ENCODE measurements at places on chromosomes 2 and 18.
A peak's percentile ranks its signal among the peaks of the same experiment; 100 is the strongest.

- DNase-seq, result peak; percentile 29
Observed at GRCh38 chr18:75204269-75204731, 4.6 kb downstream of the PTGR3 start.

DNA sequence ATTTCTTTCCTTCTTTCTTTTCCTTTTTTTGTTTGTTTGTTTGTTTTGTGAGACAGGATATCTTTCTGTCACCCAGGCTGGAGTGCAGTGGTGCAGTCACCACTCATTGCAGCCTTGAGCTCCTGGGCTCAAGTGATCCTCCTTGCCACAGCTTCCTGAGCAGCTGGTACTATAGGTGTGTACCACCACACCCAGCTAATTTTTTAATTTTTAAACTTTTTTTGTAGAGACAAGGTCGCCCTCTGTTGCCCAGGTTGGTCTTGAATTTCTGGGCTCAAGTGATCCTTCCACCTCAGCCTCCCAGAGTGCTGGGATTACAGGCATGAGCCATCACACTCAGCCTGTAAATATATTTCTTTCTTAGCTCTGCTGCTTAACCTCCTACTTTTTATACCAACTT, 83.4 kb upstream of the CYP20A1 start:
- no peak for DNase-seq

DNA sequence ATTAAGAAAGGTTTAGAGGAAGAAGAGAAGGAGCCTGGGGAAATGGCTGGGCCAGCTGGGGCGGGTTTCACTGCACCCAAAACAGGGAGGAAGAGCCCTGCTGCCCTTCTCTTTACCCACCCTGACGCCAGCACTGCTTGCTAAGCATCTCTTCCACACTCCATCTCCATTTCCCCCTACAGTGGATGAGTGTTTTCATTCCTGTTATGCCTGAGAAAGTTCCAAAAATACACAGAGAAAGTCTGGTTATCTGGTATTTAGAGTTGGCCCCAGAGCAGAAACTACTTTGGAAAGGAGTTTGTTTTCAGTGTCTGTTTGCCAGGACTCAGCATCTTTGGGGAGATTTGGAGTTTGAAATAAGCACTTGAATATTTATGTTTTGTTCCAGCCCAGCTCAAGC, 451.0 kb downstream of the SLC4A3 start:
- DNase-seq, result no peak

GRCh38 chr2:195697681-195698220, 40.7 kb downstream of the SLC39A10 start:
- no peak for DNase-seq

DNA sequence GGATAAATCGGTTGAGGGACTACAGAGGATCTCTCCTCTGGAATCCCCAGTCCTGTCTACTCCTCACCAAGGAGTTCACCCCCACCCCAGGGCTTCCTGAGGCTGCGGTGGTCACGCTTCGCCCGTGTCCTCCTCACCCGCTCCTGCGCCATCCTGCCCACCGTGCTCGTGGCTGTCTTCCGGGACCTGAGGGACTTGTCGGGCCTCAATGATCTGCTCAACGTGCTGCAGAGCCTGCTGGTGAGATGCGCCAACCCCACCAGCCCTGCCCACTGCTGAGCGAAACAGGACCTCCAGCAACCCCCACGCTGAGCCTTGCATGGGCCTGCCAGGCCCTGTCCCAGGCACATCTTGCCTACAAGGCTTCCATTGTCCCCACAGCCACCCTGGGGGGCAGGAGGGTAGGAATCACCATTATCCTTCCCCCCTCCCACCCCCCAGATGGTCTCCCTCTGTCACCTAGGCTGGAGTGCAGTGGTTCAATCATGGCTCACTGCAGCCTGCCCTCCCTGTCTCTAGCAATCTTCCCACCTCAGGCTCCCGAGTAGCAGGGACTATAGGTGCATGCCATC, 6.7 kb upstream of the CTDSP1 start:
- no peak for DNase-seq

DNA sequence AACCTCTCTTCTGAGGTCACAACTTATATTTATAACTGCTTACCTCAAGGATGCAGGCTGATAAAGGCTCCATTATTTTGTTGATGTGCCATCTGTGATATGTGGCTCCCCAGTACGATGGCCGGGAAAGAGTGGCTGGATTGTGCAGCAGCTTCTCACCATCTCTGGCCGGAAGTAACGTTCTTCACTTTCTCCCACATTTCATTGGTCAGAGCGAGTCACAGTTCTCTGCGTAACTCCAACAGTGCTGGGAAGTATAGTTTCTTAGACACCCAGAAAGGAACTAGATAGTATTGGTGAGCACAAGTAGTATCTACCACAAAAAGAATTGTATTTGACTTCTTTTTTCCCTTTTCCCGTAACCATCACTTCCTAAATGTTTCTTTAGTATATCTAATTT, 28.7 kb downstream of the ZSWIM2 start:
- DNase-seq, result no peak

- DNase-seq, result no peak
Observed at GRCh38 chr2:168626647-168627046, 170.6 kb downstream of the CERS6 start.

DNA sequence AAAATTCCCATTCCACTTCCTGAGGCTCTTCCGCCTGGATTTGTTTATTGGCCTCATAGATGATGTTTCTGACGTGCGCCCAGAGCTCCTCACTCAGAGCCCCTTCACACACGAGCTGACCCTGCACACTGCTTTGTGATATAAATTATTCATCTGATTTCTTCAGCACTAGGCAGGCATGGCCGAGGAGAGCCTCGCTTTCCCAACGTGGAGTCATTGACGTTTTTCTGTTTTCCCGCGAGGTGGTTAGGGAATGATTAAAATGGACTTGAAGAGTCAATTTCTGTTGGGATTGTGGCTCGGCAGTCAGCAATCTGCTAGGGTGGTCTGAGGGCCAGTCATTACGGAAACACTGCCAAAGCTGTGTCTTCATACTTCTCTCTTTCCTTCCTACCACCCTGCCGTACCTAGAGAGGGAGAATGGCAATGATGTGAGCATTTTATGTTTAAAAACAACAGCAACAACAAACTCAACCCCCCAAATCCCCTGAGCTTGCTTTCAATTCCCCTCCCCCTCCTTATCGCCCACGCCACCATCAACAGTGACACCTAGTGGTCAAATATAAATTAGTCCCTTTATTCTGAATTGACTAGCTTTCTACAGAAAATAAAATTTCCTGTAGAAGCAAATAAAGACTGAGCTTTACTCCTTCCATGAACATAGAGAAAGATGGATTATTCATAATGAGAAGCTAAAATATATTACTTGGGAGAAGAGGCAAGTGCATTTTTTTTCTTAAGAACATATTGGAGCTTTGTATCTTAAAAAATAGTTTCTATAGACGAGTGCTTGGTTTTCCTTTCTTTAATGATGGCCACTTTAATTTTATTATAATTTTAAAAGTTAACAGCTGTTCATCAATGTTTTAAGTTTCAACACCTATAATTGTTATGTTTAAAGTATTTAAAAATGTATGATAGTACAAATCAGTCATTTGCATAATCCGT, 285.1 kb downstream of the MTX2 start:
- peak; percentile 74 for DNase-seq

DNA sequence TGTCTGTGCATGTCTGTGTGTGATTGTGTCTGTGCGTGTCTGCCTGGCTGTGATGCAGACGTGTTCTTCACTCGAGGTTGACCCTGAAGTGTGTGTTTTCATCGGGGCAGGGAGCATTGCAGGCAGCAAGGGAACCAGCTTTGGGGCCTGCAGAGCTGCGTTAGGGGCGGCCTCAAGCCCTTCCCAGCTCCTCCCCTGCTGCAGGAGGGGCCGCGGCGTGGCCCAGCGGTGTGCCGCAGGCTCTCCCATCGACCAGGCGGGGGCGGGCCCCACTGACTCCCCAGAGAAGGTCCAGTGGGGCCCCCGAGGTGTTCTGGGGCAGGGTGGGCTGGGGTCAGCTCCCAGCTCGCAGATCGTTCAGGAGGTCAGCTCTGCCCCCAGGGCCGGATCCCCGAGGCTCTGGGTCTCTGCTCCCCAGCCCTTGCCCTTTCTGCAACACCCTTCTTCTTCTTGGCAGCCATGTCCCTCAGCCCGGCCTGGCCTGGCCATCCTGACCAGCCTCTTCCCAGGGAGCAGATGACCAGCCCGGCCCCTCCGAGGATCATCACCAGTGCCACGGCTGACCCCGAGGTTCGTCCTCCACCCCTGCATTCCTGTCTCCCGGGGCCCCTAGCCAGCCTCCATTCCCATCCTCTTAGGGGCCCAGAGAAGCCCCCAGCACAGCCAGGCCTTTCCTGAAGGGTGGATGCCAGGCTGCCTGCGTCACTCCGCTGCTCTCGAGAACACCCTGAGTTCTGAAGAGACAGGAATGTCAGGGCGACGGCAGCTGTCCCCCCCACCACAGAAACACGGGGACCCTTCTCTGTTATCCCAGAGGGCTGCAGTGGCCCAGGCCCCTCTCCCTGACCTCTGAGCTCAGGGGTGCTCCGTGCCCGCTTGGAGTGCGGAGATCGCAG, 11.1 kb upstream of the KLHL30 start:
- DNase-seq, result no peak

- no peak for DNase-seq
Observed at GRCh38 chr18:28712172-28712571, 535.2 kb upstream of the CDH2 start.

GRCh38 chr2:206442833-206443734, at the start of gene ADAM23:
ADAM23 (plus strand) TSS chr2:206443532; CDS start chr2:206443867, 335 bp downstream.
- peak; percentile 59 for DNase-seq

GRCh38 chr2:39867268-39867667, 88.2 kb upstream of the THUMPD2 start:
- DNase-seq, result no peak

DNA sequence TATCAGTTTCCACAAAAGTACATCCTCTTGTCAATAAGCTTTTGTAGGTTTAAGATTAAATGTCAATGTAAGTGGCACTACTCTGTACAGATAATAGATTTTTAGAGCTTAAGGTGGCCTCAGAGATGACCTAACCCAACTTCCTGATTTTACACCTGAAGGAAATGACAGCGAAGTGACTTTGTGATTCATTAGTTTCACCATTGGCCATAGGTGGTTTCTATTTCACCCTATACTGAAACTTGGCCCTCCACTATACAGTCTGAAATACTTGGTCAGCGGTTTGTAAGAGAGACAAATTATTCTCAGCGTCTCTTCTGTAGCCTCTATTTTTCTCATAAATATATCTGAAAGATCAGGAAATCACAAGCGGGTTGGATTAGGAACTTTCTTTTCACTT, 330.4 kb upstream of the FAM98A start:
- DNase-seq, result no peak

GRCh38 chr2:60806988-60807681, 51.1 kb downstream of the PAPOLG start:
- DNase-seq, result no peak

DNA sequence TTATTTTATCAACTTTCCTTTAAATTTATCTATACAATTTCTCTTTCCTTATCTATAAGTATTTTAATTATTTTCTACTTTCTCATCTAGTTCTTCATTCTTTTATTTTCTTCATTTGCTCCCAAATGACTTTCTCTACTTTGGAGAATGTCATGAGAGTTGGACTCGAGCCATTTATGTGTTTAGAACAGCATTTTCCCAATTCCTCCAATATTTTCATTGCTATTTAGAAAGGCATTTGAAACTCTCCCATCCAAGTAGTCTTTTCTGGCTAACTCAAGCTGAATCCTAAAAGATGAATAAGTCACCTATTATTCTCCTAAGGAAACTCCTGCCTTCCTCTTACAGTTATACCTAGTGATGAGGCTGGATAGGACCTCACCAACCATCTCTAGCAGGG, 15.8 kb upstream of the FEZ2 start:
- DNase-seq, result no peak

- DNase-seq, result no peak
Observed at GRCh38 chr2:58228299-58228698, 12.8 kb downstream of the FANCL start.

DNA sequence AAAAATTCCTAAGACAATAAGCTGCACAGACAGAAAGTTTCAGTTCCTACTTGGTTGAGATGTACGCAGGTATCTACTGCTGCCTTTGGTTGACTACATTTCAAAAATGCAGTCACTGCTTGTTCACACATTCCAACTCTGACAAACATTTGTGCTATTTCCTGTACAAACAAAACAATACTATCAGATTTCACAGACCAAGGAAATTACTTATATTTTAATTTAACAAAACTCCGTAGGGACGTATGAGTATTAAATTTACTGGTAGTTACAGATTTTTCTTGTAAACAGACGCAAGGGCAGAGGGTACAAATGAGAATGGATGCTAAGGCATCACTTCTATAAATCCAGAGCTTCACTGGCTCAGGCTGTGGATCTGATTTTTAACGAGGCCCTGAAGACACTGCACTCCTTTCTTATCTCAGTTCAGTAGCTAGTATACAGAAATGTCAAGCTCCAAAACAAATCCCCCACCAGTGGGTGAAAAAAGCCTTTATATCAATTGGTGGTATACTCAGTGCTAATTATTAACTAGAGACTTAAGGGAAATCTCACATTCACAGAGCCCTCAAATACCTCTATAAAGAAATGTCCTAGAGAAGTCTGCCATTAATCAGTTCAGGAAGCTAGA, 31.7 kb upstream of the TTC32 start:
- DNase-seq, result no peak

DNA sequence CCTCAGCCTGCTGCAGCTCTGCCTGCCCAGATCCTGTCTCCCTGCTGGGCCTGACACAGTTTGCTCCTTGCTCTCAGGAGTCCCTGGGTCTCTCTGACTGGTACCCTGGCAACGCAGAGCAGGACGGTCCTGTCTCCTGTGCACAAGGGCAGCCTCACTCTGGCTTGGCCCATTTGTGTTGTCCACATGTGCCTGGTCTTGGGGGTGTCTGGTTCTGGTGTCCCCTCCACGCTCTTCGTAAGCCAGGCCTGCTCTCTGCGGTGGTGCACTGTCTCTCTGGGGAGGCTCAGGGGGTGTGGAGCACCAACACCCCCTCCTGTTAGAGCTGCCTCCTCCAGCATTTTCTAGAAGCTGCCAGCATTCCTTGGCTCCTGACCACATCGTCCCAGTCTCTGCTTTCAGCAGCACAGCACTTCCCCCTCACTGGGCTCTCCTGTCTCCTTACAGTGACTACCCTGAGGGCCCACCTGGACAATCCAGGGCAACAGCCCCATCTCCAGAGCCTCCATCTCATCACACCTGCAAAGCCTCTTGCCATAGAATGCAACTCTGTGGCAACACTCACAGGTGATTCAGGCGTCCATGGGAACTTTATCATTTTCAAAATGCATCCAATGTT, 235.6 kb upstream of the HS6ST1 start:
- DNase-seq, result no peak

- DNase-seq, result no peak
Observed at GRCh38 chr2:172050479-172051125, 34.7 kb upstream of the DLX1 start.

- peak; percentile 33 for DNase-seq
Observed at GRCh38 chr2:10162586-10163497, 40.3 kb downstream of the RRM2 start.
